ENCODE measurements at places on chromosomes 3 and 15.

DNA sequence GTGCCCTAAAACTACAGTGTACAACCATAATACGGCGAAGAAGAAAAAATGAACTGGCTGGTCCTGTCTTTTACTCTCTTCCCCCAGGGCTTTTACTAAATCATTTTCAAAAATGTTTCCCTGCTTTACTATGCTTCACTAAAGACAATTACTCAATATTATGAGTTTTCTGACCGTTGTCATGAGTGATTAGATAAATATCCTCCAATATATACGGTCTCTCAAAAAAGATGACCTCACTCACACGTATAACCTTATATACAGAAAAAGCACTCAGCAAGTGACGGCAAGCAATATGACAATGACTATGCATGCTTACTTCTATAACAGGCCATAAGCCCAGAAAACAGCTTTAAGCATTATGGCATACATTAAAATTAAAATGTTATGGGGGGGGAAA is 60.5 kb downstream of the TBL1XR1 start:
- no peak for DNase-seq

DNA sequence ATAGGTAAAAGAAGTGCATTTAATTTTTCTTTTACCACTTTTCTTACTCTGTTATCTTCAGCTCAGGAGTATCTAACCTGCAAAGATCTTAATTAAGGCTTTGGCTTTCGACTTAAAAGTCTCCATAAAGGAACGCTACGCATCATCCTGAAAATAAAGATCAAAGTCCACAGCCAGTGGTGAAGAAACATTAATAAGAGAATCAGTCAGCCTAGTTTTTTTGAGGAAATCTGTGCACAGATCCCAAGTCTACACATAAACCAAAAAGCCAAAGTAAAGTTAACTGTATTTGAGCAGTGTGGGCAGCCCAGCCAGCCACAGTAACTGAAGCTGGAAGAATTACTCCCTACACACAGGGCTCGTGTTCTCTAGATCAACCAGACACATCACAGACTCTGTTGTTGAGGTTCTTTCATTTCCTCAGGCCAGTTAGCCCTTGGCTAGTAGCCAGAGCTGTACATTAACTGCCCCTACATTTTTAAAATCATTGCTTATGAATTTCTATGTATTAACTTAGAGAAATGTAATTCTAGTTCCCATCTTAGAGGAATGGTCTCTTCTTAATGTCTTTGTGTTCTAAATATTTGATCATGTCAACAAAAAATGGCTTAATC is 6.9 kb downstream of the LRRC2 start:
- no peak for DNase-seq

DNA sequence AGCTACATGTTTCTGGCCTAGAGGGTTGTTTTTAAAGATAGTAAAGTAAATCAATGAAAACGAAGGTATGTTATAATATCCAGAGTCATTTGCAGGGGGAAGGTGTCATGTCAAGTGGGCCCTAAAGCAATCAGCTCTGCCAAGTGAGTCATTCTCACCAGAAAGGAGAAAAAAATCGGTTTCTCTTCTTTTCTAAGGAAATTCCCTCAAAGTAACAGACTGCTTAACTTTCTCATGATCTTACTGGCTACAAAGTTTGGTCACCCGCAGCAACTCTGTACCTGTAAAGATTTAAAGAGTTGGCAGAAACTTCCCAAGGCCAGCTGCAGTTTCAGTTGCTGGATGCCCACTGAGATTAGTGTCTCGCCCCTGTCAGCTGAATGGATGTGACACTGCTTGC is 5.5 kb upstream of the FSIP1 start:
- no peak for DNase-seq

- no peak for DNase-seq
These were observed 94.0 kb downstream of the ETFA start for GRCh38 chr15:76217029-76217881.

DNA sequence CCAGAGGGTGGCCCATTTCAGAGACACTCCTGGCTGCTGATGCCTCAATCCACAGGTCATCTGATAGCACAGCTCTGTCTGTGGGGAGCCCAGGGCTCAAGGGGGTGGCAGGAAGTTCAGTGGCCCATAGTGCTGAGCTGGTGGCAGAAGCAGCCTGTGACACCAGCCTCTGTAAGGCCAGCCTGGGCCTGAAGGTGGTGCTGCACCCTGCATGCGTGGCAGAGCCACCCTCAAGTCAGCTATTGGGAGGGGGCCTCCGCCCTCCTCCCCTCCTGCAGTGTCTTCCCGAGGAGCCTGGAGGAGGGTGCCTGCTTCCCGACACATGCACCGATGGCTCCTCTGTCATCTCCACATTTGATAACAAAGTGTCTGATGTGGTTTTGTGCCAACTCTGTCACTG is 3.0 kb downstream of the PLA1A start:
- DNase-seq = peak; percentile 12

DNA sequence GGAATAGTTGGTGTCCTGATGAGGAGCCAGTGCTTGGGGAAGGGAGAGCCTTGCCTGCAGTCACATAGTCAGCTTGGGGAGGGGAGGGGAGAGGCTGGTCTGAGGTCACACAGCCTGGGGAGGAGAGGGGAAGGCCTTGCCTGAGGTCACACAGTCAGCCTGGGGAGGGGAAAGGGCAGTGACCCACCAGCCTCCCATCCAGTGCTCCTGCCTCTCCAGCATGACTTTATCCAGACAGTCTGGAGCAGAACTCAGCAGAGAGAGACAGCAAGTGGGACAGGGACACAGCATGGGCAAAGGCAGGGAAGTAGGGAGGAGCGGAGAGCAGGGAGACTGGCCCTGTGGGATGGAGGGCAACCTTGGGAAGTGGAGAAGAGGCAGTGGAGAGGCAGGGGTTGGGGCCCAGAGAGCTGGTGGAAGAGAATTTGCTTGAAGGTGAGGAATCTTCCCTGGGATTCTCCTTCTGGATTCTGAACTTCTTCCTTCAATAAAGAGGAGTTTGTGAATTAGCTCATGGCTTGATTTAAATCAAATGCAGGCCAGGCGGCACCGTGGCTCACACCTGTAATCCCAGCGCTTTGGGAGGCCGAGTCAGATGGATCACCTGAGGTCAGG is 64.5 kb downstream of the CORO2B start:
- DNase-seq = no peak

DNA sequence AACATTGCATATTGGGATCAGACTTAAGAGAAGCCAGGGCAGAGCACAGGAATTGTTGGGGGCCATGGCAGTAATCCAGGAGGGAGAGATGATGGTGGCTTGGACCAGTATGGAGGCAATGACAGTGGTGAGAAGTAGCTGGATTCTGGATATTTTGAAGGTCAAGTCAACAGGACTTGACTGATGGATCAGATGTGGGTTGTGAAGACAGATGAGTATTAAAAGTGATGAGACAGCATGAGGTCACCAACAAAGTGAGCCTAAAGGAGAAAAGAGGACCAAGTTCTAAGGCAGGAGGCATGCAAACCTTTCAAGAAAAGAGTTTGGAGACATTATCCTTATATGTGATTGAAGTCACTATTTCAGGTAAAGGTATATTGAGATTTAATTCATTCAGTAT is 56.6 kb upstream of the TIPARP start:
- DNase-seq = no peak

- DNase-seq = no peak
These were observed 70.4 kb downstream of the TRANK1 start for GRCh38 chr3:36874424-36874823.

DNA sequence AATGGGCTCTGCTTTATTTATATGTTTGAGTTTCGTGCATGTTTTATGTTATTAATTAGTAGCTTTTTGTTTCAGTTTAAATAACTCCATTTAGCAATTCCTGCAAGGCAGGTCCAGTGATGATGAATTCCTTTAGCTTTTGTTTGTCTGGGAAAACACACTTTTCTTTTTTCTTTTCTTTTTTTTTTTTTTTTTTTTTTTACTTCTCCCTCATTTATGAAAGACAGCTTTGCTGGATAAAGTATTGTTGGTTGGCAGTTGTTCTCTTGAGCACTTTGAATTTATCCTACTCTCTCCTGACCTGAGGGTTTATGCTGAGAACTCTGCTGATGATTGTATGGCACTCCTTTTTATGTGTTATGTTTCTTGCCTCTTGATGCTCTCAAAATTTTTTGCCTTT is 35.7 kb downstream of the TMEM39A start:
- DNase-seq = no peak

GRCh38 chr3:38725726-38726419 is 76.4 kb upstream of the SCN5A start:
- no peak for DNase-seq

DNA sequence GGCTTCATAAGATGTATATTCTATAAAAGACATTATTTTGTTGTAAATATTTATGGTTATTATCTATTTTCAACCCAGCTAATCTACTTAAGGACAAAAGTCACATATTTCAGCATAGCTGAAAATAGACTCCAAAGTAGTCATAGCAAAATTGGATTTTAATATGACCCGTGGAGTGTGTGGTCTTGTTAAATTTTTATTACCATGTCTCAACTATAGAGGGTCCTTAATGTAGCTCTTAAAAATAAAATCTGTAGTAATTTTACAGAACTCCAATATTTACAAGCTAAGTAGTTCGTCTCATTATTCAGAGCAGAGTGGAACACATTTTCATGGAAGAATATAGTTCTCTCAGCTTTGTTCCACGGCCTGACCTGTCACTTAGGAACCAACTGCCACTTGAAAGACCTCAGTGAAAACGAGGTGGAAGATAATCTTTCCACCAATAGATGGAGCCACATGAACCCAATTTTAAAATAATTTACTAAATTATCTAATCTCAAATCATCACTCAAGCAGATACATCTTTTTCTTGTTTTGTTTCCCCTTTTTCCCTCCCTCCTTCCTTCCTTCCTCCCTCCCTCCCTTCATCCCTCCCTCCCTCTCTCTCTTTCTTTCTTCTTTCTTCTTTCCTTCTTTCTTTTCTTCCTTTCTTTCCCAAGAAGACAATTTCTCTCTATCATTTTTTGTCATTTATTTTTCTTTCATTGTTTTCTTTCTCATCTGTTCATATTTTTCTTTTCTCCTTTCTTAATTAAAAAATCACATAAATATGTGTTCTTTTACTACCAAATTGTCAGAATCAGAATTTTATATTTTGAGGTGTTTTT is 97.2 kb downstream of the CLDN1 start:
- peak; percentile 7 for DNase-seq

GRCh38 chr15:26807517-26808427 is 34.9 kb upstream of the GABRB3 start:
- no peak for DNase-seq

DNA sequence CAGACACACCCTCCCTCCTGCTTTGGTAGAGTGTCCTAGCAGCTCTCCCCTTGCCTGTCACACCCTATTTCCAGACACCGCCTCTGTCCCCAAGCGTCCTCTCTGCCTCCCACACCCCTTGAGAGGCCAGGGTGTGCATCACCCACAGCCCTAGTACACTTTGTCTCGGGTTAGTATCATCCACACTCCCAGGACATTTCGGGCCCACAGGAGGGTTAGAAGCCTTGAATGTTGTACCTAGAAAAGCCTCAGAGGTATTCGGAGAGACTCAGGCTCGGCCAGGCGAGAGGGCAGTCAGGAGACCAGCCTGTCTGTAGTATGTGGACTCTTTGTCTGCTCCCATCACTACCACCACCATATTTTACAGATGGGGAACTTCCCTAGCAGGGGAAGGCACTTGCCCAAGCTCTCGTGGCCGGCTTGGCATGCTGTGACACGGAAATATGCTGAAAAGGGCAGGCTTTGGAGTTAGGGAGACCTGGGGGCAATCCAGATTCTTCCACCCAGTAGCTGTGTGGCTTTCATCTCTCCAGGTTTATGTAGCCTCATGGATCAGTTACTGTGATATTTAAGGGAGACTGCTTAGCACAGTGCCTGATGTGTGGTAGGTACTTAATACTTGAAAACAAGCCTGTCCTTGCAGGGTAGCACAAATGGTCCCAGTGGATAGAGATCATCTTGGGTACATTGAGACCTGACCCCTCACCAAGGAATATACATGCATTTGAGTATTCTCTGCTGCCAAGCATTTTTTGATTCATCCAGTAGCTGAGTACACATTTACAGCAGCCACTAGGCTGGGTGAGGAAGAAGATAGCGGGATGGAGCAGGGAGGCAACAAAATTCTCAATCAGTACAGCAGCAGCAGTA is 1.4 kb downstream of the TMEM43 start:
- no peak for DNase-seq

- DNase-seq = no peak
These were observed 34.3 kb downstream of the IL1RAP start for GRCh38 chr3:190548031-190548656.

- no peak for DNase-seq
These were observed 335.5 kb upstream of the CBLB start for GRCh38 chr3:106204160-106204868.

DNA sequence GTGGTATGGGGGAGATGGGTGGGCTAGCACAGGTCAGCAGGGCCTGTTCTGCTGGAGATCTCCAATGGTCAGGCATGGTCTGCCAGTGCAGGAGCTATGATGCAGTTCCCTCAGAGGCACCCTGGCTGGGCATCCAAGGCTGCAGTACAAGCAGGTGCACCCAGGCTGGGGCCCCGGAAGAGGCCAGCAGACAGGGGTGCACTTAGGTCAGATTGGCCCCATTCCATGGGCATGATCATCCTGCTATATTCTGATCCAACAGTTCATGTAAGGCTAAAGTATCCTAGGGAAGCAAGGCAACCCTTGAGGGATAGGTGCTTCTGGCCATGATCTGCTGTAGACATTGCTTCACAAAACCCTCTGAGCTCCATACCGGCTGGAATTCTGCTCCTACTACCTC is 53.5 kb downstream of the STRIT1 start:
- DNase-seq = no peak

GRCh38 chr15:41263891-41264351 is 32.9 kb downstream of the CHP1 start:
- no peak for DNase-seq

GRCh38 chr3:131401978-131402377 is 20.4 kb downstream of the NUDT16 start:
- no peak for DNase-seq

DNA sequence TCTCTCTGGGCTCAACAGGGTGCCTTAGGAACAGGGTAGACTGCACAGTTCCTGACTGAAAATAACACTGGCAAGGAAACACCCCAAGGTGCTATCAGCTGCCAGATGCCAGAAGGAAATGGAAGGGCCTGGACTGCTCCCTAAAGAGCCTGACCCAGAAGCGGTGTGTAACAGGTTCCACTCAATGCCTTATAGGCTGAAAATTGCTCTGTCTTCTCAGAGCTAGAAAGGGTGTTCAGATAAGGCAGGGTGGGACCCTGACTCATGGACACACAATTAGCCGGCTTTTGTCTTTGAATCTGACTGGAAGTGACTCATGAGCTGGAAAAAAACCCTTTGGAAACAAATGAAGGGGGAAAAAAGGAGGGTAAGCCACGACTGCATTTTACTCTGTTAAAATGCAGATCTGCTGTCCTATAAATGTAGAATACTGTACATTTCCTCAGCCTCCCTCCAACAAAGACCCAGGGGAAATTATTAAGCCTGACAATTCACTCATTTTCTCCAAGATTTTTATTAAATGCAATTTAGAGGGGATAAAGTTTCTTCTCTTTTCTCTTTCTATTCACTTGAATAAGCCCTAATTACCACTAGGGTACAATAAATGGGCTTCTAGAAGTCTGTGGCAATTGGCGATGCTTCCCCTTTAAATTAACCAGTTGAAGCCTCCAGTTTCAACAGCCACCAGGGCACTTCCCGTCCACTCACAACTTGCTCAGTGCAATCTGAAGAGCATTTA is 160.2 kb upstream of the TBL1XR1 start:
- DNase-seq = no peak

- no peak for DNase-seq
These were observed 193.9 kb downstream of the ZNF621 start for GRCh38 chr3:40718681-40719080.

- DNase-seq = no peak
These were observed 50.2 kb downstream of the AKAP13 start for GRCh38 chr15:85430406-85431204.

Measured in CD4-positive, alpha-beta T cell treated with Interleukin-21 for 1 hour (primary cell).